Activated naive CD4-positive, alpha-beta T cell treated with Interleukin-2 at 50 U/mL for 16 hours (primary cell): ENCODE measurements at places on chromosomes 5 and 9.

DNA sequence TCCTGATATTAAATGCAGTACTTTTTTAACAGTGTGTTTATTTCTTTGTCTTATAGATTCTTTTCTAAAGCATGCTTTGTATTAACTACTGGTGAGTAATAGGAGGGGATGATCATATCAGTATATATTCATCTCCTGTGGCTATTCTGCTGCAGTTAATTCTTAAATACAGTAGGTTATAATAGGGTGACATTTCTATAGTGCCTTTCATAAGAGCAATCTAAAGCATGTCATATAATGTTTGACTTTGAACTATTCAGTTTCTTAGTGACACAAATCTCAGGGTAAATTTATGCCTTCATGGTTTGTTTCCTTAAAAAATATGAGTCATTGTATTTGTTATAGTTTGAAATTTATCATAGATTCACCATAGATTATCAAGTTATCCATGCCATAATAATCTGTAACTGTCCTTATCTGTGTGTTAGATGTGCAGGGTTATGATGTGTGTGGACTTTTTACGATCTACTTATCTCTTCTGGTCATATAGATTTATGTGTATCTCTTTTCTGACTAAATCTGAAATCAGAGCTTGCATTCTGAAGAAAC lies 1019.5 kb downstream of the NR2F1-AS1 start:
- no peak for DNase-seq

GRCh38 chr5:17620627-17621026 lies 10.4 kb downstream of the TAF11L12 start:
- no peak for DNase-seq

DNA sequence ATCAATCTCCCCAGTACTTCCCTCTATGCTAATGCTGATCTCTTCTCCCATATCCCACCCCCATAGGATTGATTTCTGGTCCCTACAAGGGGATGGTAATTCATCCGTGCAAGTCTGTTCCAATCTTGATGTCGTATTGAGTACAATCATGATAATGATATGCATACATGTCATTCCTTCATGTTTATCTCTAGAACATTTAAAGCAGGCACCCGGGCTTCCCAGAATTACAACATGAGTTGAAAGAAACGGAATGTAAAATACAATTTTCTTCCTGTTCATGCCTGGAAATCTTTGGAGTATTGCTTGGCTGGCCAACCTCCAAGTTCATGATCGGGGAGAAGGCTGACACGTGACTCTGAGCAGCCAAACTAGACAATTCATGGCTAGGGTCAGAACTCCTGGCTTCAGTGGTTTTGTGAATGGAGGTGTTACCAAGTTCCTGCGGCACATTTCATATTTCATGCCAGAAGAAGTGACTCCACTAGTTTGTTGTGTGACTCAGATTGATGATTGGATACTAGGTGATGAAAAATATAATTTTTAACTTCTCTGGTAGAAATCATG lies 66.6 kb downstream of the C9orf152 start:
- DNase-seq: no peak

- DNase-seq: no peak
Measured at GRCh38 chr5:151520294-151520693, 70.8 kb downstream of the FAT2 start.

DNA sequence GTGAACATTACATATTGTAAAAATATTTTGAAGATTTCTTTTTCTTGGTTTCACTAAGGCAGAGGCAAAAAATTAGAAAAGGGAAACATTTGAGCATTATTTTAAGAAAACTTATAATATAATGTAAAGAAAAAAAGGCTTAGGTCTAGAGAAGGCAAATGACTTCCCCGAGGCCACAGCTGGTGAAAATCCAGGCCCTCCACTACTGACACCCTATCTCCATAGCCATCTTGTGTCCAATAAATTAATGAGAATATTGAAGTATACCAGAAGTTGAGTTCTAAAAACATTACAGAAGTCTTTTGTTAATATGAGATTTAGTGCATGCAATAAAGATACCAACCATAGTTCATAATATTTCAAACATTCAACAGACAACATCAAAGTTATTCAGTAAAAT lies 459.9 kb upstream of the RORB start:
- no peak for DNase-seq

DNA sequence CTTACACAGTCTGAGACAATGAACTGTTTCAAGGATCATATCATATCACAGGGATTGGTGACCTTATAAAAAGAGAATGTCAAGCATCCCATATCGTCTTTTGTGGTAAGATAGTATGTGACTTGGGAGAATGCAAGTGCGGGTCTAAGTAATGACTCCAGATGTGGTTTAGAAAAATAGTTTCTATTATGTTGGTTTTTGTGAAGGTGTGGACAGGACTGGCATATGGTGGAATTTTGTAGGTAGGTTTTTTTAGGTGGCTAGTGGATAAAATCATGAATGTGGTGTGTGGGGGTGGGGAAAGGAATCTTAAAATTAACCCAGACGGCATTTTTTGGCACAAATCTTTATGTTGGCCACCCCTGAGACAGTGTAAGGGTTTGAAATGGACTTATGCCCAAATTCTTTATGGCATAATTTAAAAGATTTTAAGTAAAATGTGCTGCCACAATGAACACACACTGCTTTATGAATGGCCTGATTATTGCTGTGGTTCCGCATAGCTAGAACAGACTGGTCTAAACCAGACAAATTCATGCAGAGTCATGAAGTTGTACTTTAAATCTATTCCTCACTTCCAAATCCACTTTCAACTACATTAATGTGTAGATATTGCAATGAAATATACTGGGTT lies 204.8 kb upstream of the HAPLN1 start:
- no peak for DNase-seq

DNA sequence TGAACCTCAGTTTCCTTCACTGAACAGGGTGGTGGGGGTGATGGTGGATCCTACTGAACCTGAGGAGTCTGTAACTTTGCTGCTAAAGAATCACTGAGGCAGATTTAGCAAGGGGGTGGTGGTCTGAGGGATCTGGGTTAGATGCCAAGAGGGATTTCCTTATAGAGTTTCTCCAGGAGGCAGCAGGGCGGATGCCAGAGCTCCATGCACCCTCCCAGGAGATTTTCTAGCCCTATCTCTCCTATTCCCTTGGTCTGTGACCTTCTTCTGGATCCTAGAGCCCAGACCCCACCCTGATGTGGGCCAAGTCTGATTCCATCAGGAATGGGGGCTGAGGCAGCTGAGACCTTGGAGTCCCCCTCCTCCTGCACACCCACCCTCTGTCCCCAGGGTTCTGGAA lies 6.0 kb downstream of the PTGS1 start:
- no peak for DNase-seq

- DNase-seq: no peak
Measured at GRCh38 chr5:115330830-115331229, 34.4 kb upstream of the CCDC112 start.

DNA sequence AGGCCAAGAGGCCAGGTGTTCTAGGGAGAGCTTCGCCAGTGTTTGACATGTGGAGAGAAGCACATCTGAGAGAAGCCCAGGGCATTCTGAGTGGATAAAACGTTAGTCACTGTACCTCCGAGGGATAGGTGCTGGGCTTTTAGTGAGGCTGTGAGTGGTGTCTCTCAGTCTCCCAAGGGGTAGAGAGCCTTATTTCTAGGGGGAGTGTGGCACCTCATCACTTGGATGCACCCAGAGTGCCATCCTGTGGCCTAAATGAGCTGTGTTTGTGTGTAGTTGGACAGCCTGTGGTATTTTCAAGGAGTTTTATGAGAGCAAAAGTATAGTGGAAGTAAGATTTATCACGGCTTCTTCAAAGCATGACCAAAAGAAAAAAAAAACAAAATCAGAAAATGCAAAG lies 1046.9 kb upstream of the WWC1 start:
- DNase-seq: no peak
